ENCODE measurements at places on chromosomes 7 and 10.

DNA sequence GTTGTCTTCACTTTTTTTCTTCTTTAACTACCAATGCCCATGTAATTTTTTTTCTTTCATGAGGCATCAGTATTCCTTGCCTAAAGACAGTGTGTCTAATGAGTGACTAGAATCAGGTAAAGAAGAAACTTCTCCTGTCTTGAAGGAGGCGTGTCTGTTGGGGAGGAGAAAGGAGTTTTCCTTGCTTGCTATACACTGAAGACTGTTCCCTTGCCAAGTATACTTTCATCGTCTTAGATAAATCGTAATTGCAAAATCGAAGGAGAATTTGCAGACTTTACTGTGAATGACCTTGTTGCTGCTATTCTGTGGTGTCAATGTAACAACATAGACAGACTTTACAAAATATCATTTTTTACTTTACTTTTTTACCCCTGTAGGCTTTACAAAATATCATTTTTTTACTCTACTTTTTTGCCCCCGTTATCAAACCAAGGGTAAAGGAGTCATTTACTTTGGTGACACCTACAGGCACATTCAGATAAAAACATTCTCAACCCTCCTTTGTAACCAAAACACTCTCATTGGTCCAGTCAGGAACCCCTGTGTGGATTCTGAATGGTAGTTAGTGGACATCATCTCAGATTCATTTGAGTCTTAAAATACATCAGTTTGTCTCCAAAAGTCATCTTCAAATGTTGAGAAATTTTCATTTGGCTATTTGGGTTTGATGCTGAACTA is 232.4 kb downstream of the AHR start:
- DNase-seq = no peak

DNA sequence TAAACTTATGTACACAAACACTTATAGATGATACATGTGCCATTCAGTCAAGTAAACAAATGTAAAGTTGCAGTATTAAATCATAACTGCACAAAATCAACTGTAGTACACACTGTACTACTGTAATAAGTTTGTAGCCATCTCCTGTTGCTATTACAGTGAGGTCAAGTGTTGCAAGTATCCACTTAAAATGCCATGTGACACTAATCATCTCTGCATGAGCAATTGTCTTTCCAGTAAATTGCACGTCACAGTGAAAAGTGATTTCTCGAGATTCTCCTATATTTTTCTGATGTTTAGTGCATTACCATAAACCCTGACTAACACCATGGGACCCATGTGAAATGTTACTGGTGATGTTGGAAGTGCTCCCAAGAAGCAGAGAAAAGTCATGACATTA is 293.3 kb upstream of the SP4 start:
- no peak for DNase-seq

- no peak for DNase-seq
These were observed 26.9 kb downstream of the SLC25A28 start for GRCh38 chr10:99593312-99593711.

DNA sequence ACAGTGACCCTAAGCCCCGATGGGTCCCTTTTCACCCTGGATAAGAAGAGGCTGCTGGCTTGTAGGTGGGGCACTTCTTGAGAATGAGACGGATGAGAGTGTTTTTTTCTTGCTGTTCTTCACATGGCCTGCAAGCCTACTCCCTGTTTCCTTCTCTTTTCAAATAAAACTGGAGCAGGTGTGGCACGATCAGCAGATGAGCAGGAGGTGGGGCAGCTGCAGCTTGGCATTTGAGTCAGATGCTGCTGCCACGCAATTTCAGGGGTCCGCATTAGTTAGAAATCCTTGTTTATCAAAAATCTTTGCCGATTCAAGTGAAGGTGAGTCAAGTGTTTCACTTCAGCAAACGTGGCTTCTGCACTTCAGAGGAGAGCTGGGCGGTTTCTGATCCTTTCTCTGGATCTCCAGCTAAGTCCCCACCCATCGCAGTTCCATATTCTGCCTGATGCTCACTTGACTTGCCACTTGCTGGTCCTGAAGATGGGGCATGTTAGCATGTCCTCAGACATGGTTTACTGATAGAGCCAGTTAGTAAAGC is 20.8 kb downstream of the WDFY4 start:
- DNase-seq = no peak

GRCh38 chr7:92276460-92276864 is 30.7 kb downstream of the ANKIB1 start:
- no peak for DNase-seq

GRCh38 chr7:50355817-50356178 is 51.3 kb downstream of the IKZF1 start:
- DNase-seq = no peak

DNA sequence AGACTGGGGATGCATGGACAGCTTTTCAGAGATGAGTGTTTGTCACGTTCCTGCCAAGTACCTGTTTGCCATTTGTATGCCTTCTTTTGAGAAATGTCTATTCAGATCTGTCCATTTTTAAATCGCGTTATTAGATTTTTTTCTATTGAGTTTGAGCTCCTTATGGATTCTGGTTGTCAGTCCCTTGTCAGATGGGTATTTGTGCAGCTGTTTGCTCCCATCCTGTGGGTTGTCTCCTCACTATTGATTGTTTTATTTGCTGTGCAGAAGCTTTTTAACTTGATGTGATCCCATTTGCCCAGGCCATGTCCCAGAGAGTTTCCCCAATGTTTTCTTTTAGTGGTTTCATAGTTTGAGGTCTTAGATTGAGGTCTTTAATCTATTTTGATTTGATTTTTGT is 5.5 kb upstream of the PRKAR1B start:
- no peak for DNase-seq

- no peak for DNase-seq
These were observed 6.4 kb upstream of the DYNC2I1 start for GRCh38 chr7:158849768-158850544.

DNA sequence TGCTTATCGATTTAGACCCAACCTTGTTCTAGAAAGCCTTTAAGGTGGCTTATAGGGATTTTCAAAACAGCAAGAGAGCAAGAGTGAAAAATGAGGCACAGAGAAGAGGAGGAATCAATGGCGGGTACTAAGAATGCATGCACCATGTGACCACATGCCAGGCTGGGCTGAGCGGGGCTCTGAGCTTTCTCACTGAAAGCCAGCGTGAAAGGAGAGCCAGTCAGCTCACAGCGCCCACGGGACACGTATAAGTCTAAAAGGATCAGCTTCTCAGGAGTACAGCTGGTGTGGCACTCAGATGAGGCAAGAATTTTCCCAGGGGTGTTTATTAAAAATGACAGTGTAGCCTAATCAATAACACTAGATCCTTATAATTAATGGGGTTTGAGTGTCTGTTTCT is 114.3 kb downstream of the SLIT1 start:
- no peak for DNase-seq

DNA sequence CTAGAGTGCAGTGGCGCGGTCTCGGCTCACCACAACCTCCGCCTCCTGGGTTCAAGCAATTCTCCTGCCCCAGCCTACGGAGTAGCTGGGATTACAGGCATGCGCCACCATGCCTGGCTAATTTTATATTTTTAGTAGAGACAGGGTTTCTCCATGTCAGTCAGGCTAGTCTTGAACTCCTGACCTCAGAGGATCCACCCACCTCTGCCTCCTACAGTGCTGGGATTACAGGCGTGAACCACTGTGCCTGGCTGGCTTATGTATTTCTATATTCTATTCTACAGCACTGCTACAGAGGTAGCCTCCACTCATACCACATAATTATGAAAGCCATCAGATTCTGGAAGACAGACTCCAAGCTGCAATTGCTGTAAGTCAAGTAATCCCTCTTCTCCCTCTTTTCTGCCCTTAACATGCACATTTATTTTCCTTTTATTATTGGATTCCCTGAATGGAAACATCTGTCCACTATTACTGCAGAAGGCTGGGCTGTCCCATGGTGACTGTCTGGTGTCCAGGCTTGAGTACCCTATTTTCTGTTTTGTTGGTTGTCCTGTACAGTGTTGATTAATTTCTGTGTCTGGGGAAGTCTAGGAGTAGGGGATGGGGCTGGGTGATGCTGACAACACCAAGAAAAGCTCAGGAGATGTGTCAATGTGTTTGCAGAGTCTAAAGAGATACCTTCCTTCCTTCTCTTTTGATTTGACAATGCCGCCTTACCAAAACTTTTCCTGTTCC is 5.8 kb upstream of the ZNF487 start:
- DNase-seq = no peak

DNA sequence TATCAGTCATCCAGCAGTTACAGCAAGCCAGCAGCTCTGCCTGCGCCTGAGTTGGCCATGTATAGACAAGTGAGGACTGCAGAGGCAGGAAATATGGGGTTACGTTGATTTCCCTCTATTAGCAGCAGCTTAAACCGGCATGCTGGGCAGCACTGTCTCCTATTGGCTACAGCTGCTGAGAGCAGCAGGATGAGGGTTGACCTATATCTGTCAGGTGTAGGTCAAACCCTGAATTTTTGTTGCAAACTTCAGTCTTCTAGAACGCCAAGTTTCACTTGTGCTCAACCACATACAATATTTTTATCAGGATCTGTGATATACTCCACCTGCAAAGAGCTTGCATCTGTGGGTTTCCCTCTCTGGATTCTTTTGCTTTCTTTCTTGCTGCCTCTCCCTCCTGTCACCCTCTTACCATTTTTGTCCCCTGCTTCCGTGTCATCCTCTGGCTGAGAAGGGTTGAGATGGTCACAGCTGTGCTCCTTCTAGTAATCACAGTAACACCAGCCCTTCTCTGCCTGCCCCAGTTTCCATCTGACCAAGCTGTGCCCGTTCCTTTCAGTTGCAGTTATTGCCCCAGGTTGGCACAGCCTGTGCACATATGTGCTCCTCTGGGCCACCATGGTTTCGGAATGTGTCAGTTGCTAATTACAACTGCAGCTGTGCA is 23.8 kb upstream of the GLCCI1 start:
- DNase-seq = peak; percentile 11

DNA sequence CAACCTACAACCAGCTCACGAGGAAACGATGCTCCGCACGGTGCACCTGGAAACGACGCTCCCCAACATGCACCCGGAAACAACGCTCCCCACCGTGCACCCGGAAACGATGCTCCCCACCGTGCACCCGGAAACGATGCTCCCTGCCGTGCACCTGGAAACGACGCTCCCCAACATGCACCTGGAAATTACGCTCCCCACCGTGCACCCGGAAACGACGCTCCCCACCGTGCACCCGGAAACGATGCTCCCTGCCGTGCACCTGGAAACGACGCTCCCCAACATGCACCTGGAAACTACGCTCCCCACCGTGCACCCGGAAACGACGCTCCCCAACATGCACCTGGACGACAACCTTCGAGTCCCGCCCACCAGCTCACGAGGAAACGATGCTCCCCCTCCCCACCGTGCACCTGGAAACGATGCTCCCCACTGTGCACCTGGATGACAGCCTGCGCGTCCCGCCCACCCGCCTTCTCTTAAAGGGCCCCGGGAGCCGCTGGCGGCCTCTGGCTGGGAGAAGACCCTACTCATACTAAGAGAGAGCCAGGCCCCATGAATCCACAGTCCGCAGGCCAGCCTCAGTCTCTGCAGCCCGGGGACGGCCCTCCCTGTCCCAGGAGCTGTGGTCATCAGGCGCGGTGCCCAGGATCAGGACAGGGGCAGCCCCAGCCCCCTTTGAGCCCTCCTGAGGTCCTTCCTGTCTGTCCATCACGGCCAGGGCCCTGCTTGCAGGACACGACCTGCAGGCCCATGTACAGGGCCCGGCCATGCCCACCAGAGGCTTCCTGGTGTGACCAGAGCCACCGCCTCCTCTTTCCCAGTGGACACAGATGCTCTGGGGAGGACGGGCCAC is 98.3 kb downstream of the PDGFA start:
- no peak for DNase-seq

DNA sequence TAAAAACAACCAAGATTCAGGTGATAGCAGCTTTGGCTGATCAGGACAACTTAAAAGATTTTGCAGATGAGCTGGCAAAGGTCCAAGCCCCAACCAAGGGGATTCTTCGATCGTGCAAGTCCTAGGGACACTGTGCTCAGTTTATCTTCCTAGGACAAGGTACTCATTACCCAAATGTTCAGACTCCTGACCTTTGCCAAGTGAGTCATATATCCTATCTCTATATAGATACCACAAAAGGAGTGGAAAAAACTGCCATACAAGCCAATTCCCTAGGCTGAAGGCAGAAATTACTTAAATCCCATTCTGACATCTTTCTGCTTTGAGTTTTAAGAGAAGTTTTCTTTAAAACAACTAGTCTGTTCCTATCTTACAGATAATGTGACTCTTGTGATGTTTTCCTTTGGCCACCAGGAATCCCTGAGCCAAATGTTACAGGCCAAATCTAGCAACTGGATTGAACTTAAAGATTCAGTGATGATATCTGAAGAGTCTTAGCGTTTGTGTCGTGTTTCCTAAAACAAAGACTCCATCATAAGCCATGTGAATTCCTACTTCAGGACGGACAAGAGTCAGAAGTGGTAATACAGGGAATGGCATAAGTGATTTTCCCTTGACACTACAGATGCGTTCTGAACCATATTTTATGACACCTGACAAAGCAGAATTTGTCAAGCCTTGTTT is 142.6 kb upstream of the ASAH2 start:
- DNase-seq = no peak

DNA sequence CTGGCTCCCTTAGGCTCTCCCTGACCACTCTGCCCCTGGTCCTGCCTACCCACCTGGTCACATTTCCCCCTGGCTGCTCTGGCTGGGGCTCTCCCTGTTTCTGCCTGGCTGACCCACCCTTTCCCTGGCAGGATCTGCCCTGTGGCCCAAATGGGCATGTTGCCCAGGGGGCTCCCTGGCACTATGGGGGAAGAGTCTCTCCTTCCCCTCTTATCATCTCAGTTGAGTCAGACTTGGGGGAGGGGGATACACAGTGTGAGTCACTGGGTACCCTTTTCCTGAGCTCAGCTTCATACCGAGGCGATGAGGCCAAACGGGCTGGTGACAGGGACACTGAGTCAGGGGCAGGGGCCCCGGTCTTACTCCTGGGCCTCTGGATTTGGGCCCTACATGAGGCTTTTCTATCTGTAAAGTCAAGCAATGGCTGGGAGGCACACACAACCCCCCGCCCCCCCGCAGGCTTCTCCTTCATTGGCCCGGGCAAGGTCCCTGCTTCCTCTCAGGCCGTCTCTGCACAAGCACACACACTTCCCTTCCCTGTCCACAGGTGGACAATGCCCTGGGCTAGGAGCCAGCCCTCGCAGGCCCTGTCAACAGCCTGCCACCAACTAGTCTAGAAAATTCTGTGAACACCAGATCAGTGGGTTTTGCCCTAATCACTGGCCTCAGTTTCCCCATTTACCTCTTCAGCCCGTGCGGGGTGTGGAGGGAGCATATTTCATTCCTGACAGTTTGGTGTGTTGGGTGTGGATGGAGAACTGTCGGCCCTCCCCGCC is 627 bp upstream of the FLNC start:
- no peak for DNase-seq

- no peak for DNase-seq
These were observed 92.8 kb downstream of the SDK1 start for GRCh38 chr7:3393862-3394261.

GRCh38 chr10:112195224-112195623 is 11.7 kb upstream of the GPAM start:
- no peak for DNase-seq
